ENCODE measurements at places on chromosomes 5 and 9. TPM values are rescaled to one million over a fixed set of nuclear protein-coding genes. Genes with fewer than 3 reads are reported as not detected.

Gene SECISBP2
- 19.2 TPM for total RNA-seq

Gene ARSI
- 1.7 TPM for total RNA-seq

Gene CTXN3
- total RNA-seq, result 0.24 TPM

Gene SLC36A3
- total RNA-seq, result not detected

Gene TNFSF15
- 1.7 TPM for total RNA-seq

Gene FGF18
- total RNA-seq, result 0.08 TPM

Gene TMCO6
- total RNA-seq, result 14.0 TPM

DNA sequence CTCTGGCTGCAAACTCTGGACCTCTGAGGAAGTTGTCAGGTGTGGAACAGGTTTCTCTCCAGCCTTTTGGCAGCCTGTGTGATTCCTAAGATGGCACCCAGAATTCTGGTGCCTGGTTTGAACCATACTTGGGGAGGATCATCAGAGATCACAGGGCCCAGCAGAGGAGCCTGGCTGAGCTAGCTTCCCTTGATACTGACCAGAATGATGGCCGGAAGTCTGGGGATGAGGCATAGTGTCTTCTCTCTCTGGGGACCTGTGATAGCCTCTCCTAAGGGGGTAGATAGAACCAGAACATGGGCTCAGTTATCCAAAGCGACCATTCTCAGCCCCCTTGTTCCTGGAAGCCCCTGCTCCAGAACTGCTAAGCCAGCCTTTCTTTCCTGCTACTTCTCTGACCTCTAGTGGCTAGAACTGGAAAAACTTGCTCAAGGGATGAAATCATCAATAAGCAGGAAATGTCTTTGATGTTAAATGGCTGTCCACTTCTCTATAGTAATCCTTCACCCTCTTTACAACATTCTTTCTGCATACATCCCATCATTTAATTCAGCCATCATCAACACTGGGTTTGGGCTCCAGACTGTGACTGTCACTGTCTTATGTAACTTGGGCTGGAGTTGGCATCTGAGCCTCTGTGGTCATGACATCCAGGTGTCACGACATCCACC, 55.1 kb downstream of the C9orf152 start:
- ATAC-seq, result peak; percentile 45

GRCh38 chr5:171801-172331, 19.4 kb upstream of the LRRC14B start:
- no peak for ATAC-seq

DNA sequence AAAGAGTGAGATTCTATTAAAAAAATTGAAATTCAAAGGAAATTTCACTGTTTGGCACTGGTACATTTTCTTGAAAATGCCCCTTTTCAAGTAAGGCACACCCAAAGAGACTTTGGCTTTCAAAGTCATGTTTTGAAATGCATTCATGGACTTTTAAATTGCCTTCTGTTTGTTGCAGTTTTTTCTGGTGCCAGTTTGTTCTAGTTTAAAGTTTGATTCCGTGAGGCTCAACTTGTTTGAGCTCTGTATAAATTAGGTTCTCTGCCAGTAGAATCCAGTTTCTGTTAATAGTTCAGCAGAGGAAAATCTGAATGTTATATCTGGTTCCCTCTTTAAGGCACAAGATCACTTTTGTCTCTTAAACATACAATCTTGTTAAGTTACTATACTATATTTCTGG, 16.4 kb downstream of the ATP6V0E1 start:
- no peak for ATAC-seq

GRCh38 chr5:134594797-134595457, 37.7 kb downstream of the SAR1B start:
- no peak for ATAC-seq

DNA sequence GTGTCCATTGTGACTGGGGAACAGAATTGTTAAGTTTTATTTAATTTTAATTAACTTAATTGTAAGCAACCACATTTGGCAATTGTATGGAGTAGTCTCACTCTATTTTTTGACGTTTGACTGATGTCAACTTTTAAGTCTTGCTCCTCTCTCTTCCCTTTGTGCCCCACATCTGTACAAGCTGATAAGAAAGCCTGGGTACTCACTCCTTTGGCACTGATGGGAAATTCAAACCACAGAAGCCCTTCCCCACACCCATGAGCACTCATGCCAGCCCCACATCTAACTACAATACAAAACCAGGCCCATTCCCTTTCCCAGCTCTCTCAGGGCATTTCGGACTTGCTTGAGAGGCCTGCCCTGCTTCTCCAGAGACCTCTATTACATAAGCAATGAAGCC, 451.5 kb upstream of the KIF2A start:
- no peak for ATAC-seq

GRCh38 chr9:15222313-15222712, 84.7 kb downstream of the TTC39B start:
- no peak for ATAC-seq

GRCh38 chr9:22682536-22682935, 235.9 kb downstream of the DMRTA1 start:
- no peak for ATAC-seq

DNA sequence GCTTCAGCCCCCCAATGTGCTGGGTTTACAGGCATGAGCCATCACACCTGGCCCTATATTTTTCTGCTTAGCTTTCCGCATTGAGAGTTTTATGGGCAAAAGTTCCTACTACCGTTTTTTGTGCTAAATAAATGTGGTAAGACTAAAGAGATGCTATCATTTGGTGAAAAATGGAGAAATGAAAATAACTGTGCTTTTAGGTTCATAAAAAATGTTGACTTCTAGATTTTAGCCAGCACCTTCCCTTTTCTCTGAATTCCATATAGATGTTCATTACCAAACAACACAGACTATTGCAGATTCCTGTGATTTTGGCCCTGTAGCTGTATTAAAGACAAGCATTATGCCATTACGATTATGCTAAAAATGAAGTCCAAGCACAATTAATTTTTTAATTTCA, 72.0 kb upstream of the CTSL start:
- no peak for ATAC-seq

GRCh38 chr9:129555512-129556215, 65.2 kb downstream of the C9orf50 start:
- ATAC-seq, result no peak

GRCh38 chr9:120348951-120349429, 231.0 kb downstream of the CDK5RAP2 start:
- ATAC-seq, result peak; percentile 64

DNA sequence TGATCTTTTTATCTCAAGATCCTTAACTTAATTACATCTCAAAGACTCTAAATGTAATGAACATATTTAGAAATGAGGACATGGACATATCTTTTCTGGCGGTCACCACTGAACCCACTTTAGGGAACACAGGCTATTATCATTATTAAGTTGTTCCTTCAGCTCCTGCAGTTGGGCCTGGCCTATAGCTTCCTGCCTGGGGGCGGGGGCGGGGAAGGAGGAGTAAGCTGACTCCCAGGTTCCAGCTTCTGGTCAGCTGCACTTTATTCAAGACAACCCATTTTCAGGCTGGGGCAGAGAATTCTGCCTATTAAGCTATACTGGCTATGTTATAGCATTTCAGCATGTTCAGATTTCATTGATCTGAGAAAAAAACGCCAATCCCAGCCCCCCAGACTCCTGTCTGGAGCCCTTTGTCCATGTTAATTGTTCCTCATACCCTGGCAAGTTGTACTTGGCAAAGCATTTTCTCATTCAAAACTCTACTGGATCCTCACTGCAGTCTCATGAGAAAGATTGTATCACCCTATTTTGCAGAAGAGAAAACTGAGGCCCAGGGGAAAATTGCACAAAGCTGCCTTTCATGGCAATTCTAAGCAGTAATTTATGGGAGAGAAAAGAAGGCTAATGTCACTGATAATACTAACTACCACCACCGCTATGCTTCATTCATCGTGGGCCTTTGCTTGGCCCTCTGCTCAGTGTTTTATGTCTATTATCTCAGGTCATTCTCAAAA, 25.1 kb downstream of the COL15A1 start:
- no peak for ATAC-seq

GRCh38 chr5:148491793-148492184, 108.0 kb downstream of the FBXO38 start:
- no peak for ATAC-seq

- no peak for ATAC-seq
Measured at GRCh38 chr9:101468116-101468515, 32.5 kb upstream of the ALDOB start.

DNA sequence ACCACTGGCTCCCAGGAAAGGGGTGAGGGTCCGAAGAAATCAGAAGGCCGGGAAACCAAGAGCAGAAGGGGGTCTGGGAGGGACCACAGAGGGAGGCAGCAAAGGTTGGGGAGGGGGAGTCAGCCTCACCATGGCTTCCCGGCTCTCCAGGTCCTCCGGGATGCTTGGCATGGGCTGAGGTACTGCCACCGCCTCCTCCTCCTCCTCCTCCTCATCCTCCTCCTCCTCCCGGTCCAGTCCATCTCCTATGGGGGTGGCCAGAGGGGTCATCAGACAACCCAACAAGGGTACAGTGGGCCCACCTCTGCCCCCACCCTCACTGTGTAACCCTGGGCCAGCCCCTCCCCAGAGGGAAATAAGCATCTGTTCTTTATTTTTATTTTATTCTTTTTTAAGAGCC, 17.5 kb downstream of the GOLGA2 start:
- no peak for ATAC-seq
